Retina (tissue), 1 donor: ENCODE measurements at places on chromosomes 3 and 15.

DNA sequence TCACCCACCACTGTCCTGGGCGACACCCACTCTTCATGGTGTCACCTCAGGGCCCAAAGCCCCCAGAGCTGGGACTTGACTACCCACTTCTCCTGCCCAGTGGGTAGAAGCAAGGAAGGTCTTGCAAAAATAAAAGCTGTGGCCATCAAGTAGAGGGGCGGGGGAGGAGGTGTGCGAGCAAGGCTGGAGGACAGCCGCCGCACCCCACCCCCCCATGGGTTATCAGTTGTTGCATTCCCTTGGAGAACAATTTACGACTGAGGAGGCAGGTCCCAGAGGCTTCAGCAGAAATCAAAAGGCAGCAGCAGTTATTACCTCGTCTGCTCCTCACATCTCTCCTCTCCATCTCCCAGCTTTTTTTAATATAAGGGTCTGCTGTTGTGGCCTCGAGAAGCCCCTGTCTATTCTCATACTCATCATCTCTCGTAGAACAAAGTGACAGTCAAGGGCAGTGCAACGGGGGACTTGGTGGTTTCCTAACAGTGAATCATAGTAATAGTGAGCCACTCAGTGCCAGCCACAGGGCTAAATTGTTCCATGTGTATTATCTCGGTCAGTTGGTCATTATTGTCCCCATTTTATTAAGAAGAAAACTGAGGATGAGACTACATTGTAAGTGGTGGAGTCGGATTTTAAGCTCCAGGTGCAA lies 116.4 kb downstream of the PDCD6IP start:
- peak; percentile 49 for DNase-seq

DNA sequence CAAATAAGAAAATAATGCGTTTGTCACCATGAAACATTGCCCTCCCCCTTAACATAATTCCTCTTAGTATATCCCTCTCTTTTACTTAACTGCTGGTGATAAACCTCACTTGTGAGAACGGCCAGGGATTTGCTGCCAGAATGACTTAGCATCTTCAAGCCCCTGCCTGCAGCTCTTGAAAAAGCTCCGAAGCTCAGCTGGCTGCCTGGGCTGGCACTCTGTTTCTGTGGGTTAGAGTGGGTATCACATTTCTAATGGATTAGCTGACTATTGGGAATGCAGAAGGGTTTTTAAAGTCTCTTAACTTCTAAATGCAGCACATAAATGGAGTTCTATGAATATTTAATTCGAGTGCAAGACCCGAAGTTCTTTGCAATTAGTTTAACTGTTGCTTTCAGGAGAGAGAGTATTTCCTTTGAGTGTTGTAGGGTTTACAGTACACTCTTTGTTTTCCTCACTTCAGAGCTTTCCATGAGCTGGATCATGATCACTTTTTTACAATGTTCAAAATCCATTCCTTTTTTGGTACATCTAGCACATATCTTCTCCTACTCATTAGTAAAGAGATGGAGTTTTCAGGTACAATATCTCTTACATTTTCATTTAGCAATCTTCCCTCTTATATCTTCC lies 124.7 kb upstream of the RBMS3 start:
- peak; percentile 52 for DNase-seq

- peak; percentile 44 for DNase-seq
These were observed 40.1 kb upstream of the EPHB1 start for GRCh38 chr3:134754768-134755559.

GRCh38 chr3:14634763-14635400 lies 16.7 kb upstream of the CCDC174 start:
- no peak for DNase-seq

DNA sequence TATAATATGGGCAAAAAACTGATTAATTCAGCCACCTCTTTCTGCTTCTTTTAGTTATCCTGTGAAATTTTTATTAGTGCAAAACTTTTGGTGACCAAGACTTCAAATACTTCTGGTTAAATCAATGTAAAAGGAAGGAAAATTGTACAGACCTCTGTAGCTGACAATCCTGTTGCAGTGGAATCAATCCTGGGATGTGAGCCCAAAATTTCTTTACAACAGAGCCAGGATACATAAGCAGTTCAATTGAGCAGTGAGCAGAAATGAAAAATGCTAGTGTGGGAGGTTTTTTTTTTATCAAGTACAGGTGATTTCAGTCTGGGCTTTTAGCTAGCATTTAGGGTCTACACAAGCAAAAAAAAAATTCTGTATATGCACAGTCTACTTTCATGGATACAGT lies 398.0 kb downstream of the OTOL1 start:
- DNase-seq, result no peak

DNA sequence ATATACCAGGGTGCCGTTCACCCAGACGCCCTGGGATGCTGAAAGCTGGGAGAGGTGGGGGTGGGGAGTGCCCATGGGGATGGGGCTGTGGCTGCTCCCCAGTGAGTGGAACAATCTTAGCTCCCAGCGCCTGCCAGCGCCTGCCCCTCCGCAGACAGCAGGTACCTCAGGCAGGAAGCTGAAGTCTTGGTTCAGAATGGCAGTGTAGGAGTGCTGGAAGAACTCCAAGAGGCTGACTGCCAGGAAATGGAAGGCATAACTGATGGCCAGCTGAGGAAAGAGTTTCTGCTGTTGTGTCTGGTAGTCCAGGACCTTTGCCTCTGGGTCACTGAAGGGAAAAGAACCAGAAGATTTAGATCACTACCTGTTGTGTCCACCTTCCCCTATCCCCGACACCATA lies 8.4 kb downstream of the ACOX2 start:
- DNase-seq, result no peak

GRCh38 chr3:170765419-170766078 lies 104.4 kb downstream of the RPL22L1 start:
- no peak for DNase-seq

- DNase-seq, result no peak
These were observed 303.2 kb downstream of the CTNNB1 start for GRCh38 chr3:41502481-41502880.

DNA sequence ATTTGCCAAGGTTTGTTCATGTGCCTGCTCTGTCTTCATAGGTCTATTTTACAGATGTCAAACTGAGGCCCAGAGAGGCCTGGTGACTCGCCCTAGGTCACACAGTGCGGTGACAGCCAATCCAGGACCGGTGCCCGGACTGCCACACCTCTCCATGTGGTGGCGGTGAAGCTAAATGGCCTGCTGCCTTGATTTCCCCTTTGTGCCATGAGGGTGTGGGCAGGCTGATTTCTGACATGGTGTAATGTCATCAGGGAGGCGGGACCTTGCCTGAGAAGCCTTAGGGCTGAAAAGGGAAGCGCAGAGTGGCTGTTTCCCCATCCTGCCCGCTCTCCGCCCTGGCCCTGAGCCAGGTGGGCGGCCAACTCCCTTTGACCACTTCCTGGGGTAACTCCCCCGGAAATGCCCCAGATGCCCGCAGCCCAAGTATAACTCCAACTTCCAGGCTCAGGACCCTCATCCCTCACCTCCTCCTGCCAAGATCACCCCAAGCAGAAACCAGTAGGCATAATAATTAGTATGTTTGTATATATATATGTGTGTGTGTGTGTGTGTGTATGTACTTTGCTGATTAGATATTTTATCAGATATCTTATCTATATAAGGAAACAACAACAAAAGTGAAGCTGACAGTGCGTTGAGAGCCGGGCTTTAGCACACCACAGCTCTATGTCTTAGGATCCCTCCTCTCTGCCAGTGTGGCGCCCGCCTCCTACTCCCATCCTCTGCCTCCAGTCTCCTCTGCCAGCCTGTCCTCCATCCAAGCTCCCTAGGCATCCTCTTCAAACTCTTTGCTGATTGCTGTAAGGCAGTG lies 63.9 kb downstream of the IQSEC1 start:
- no peak for DNase-seq

DNA sequence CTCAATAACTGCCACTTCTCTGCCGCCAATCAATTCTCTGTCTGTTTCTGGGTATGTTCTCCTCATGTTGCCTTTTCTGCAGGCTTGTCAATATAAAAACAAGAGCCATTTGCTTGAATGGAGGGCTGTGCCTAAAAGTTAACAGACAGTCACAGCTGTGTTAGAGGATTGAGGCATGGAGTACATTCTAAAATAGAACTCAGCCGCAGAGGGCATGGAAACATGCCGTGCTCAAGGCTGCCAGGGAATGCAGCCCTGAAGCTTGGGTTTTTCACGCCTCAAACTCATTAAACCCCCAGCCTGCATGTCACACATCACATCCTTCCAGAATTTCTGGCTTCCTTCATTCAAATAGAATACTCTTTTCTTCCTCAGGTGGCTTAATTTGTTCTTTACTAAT lies 166.6 kb downstream of the TPRG1 start:
- no peak for DNase-seq

DNA sequence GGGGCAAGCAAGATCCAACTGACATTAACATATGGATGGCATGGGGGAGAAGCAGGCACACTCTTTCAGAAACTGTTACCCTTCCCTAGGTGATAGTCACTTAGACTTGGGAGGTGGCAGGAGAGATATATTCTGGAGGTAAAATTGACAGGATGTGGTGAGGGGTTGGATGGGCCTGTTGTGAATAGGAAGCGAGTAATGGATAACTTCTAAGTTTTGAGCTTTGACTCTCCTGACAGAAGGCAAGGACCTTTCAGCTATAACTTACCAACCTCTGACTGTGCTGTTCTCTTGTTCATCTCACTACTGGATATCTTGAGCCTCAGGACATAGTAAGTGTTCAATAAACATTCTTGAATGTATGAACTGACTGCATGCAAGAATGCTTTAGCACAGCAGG lies 1.9 kb upstream of the PDIA5 start:
- DNase-seq, result no peak

DNA sequence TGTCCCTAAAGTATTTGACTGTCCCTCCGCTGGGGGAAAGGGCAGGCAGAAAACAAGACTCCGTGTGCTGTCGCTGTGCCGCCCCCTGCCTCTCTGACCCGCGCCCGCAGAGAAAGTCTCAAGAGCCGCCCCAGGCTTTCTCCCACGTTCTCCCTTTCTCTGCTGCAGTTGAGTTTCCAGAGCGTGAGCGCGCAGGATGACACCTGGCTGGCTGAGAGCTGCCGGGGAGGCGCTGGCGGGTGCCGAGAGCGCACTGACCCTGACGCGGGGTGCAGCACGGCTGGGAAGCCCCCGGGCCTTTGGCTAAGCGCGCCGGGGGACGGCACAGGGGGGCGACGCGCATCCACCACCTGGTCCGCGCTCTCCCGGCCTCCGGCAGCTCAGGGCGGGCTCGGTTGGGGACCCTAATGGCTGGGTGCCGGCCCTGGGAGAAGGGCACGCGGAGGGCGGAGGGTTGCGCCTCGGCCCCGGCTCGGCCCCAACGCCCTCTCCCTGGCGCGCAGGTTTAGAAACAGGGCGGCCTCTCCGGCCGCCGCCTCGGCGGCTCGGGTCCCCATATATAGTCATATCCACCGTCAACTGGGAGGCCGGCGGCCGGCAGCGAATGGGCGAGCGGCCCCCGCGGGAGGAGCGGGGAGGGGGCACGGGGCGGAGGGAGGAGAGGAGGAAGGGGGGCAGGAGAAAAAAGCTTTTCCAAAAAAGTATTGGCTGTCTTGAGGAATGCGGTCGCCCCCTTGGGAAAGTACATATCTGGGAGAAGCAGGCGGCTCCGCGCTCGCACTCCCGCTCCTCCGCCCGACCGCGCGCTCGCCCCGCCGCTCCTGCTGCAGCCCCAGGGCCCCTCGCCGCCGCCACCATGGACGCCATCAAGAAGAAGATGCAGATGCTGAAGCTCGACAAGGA lies at the start of gene TPM1:
TPM1 (plus strand) TSS at position 774 of the 903 bp plus-strand sequence; CDS start at position 857, 83 bp downstream.
- DNase-seq, result peak; percentile 76

GRCh38 chr3:101618726-101619125 lies 44.7 kb downstream of the PCNP start:
- DNase-seq, result no peak

DNA sequence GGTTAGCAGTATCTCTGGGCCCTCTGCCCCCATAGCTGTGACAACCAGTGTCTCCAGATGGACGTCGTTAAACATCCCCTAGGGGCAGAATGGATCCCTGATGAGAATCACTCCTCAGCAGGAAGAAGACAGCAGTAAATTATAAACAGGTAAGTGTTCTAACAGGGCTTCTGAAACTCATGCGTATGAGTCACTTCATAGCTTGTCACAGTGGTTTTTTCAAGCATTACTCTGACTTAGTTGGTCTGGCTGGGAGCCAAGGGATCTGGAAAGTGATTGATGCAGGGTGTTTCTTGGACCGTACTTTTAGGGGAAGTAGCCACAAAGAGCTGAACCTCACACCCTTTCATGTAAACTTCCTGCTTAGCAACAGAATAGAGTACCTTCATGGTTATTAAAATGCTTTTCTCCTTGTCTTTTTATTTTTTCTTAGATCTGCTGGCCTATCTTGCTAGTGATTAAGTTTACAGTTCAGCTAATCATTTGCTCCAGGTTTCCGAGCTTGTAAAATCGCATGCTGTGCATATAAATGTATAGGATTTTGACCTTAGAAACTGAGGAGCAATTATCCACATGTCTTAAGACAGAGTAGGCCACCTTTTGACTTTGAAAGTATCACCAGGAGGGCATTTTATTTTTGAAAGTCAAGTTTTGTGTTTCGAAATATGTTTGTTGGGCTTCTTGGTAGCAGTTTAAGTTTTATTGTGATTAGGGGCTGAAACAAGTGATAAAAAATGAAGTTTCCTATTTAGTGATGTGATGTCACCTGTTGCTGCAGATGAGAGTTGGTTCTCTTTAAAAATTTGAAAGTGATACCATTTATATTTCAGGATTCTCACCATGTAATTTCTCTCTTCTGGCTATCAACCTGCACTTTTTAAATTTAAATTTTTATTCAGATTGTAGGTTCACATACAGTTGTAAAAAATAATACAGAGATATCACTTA lies 333.9 kb downstream of the PTPRG start:
- no peak for DNase-seq

DNA sequence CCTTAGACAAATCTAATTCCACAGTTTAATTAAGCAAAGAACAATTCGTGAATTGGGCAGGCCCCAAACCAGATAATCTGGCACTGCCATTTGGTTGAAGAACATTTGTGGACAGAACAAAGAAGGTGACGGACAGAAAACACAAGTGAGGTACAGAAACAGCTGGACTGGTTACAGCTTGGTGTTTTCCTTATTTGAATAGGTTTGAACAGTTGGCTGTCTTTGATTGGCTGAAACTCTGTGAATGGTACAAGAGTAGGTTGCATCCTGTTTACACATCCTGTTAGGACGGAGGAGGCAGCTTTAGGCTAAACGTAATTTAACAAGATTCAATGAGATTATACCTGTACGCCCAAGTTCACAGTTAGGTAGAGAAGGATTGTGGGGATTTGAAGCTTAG lies 114.4 kb downstream of the LPP start:
- no peak for DNase-seq

DNA sequence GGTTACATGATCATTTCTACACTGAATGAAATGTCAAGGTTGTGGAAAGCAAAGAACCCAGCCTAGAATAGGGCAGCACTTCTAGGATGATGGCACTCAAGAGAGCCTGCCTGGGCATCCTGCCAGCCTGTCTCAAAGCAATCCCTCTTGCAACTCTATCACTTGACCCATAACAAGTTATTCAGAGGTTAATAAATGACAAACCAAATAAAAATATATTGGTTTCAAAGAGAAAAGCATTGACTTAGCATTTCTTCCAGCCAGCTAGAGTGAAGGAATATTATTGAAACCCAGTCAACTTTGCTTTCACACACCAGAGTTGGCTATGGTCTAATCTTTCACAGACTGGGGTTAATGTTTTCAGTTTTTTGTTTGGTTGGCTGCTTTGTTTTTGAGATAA lies 214.6 kb upstream of the UBE2E2 start:
- DNase-seq, result no peak
